ENCODE measurements at places on chromosomes 13 and 19. TPM values are rescaled to one million over a fixed set of nuclear protein-coding genes. Genes with fewer than 3 reads are reported as not detected.
A peak's percentile ranks its signal among the peaks of the same experiment; 100 is the strongest.

Gene CD22
- total RNA-seq: 264 TPM

Gene SIGLECL1
- total RNA-seq: not detected

Gene LSM14A
- total RNA-seq: 88.9 TPM

Gene PGLYRP1
- total RNA-seq: not detected

Gene ZSCAN4
- not detected for total RNA-seq

Gene ZIC2
- not detected for total RNA-seq

Gene ZNF491
- total RNA-seq: 4.6 TPM

Gene IFNL1
- total RNA-seq: not detected

Gene ZNF541
- total RNA-seq: 0.92 TPM

Gene TNNI3
- total RNA-seq: 0.66 TPM

Gene NLRP5
- not detected for total RNA-seq

Gene HIPK4
- not detected for total RNA-seq

Gene ELSPBP1
- total RNA-seq: not detected

Gene IGFL1
- not detected for total RNA-seq

Gene B3GNT8
- 1.2 TPM for total RNA-seq

Gene CASP14
- not detected for total RNA-seq

Gene EBI3
- total RNA-seq: 3.2 TPM

Gene SEMA6B
- total RNA-seq: 5.6 TPM

GRCh38 chr13:77583581-77583980, 48.1 kb downstream of the SCEL start:
- no peak for DNase-seq
- H3K27ac ChIP-seq: no peak overlapping the region
- H3K4me1 ChIP-seq: peaks cover 2% of the 10 kb centered on the region
- H3K36me3 ChIP-seq: no peaks in the 10 kb centered on the region
- no peak overlapping the region for H3K4me3 ChIP-seq

- no peak overlapping the region for H3K4me3 ChIP-seq
- no peak for DNase-seq
- no peaks in the 10 kb centered on the region for H3K4me1 ChIP-seq
- no peaks in the 10 kb centered on the region for H3K27me3 ChIP-seq
Observed at GRCh38 chr13:77760893-77761292, 63.4 kb downstream of the SLAIN1 start.

- H3K36me3 ChIP-seq: no peaks in the 10 kb centered on the region
- H3K4me1 ChIP-seq: no peaks in the 10 kb centered on the region
- H3K27me3 ChIP-seq: no peaks in the 10 kb centered on the region
- no peak for DNase-seq
Observed at GRCh38 chr13:28958441-28958840, 138.3 kb downstream of the MTUS2 start.

- peaks cover 5% of the 10 kb centered on the region for H3K4me1 ChIP-seq
- H3K36me3 ChIP-seq: no peaks in the 10 kb centered on the region
- no peak overlapping the region for H3K4me3 ChIP-seq
Observed at GRCh38 chr19:46427518-46428045, 1.2 kb downstream of the PNMA8C start.

- H3K4me3 ChIP-seq: no peak overlapping the region
- no peaks in the 10 kb centered on the region for H3K27me3 ChIP-seq
Observed at GRCh38 chr13:89061821-89062220, 1390.7 kb downstream of the SLITRK5 start.

DNA sequence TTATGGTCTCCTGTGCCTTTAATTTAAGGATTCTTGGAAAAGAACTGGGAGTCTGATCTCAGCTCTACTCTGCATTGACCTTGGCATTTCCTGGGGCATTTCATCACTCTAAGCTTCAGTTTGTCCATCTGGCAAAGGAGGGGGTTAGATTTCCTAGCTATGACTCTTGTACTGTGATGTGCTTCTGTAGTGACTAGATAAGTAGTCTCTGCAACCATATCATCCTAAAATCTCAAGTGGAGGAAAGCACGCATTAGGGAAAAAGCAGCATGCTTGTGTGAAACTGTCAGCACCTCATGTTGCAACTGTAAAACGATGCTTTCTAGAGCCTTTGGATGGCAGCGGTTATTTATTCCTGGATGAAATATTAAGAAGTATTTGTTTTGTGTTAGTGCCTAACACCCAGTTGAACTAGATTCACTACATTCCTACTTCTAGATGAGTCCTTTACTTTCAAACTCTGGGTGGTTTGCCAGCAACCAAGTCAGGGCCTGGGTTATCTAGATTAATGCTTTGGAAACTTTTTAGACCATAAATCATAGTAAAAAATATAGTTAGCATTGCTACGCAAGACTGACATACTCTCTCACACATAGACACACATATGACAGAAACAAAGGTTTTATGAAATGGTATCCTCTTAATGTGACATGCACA, 6.8 kb downstream of the WDFY2 start:
- DNase-seq: peak; percentile 50
- H3K36me3 ChIP-seq: no peaks in the 10 kb centered on the region
- no peak overlapping the region for H3K27ac ChIP-seq

DNA sequence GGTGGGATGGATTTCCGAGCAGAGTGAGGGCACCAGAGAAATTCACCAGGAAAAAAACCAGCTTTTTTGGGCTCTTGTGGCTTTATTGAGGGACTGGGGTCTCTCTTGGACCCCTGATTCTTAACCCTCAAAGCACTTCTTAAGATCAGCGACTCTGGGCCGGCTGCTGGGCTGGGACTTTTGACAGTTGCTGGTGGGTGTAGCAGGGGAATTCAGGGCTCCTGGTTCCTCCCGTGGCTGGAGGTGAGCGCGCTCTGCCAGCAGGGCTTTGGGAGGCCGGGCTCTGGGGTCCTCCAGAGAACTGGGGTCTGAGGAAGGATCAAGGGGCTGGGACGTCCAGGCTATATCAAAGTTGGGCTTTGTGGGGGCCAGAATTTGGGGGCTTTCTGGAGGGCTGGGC, 3.3 kb downstream of the CRB3 start:
- no peak overlapping the region for H3K4me3 ChIP-seq
- H3K27me3 ChIP-seq: no peaks in the 10 kb centered on the region
- no peaks in the 10 kb centered on the region for H3K36me3 ChIP-seq

DNA sequence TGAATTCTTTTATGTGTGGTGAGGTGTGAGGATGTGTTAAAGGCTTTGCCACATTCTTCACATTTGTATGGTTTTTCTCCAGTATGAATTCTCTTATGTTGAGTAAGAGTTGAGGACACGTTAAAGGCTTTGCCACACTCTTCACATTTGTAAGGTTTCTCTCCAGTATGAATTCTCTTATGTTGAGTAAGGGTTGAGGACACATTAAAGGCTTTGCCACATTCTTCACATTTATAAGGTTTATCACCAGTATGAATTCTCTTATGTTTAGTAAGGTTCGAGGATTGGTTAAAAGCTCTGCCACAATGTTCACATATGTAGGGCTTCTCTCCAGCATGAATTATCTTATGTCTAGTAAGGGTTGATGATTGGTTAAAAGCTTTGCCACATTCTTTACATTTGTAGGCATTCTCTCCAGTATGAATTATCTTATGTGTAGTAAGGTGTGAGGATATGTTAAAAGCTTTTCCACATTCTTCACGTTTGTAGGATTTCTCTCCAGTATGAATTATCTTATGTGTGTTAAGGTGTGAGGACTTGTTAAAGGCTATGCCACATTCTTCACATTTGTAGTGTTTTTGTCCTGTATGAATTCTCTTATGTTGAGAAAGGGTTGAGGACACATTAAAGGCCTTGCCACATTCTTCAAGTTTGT, 27.1 kb downstream of the ZNF724 start:
- H3K4me1 ChIP-seq: no peaks in the 10 kb centered on the region
- no peaks in the 10 kb centered on the region for H3K27me3 ChIP-seq
- no peak overlapping the region for H3K27ac ChIP-seq

- H3K27me3 ChIP-seq: no peaks in the 10 kb centered on the region
- no peaks in the 10 kb centered on the region for H3K4me1 ChIP-seq
- DNase-seq: no peak
- H3K27ac ChIP-seq: no peak overlapping the region
- no peaks in the 10 kb centered on the region for H3K36me3 ChIP-seq
Observed at GRCh38 chr13:95573221-95573620, 20.7 kb downstream of the CLDN10 start.

- DNase-seq: peak; percentile 60
- no peaks in the 10 kb centered on the region for H3K27me3 ChIP-seq
- H3K4me1 ChIP-seq: peaks cover 28% of the 10 kb centered on the region
- H3K36me3 ChIP-seq: no peaks in the 10 kb centered on the region
- H3K4me3 ChIP-seq: peak overlapping the region; percentile 85
Observed at GRCh38 chr13:110307767-110308655, 927 bp downstream of the COL4A2 start.

DNA sequence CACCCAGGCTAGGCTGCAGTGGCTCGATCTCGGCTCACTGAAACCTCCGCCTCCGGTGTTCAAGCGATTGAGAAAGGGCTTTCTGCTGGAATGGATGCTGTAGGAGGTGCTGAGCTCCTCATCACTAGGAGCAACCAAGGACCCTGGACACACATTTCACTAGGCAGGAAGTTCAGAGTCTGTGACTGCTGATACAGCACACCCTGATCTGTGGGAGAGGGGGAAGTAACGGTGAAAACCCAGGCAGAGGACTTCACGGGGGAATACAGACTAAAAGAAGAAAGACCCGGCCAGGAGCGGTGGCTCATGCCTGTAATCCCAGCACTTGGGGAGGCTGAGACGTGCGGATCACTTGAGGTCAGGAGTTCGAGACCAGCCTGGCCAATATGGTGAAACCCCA, 11.9 kb upstream of the NOTCH3 start:
- no peak overlapping the region for H3K27ac ChIP-seq
- H3K36me3 ChIP-seq: no peaks in the 10 kb centered on the region
- peaks cover 1% of the 10 kb centered on the region for H3K4me1 ChIP-seq
- H3K27me3 ChIP-seq: no peaks in the 10 kb centered on the region

DNA sequence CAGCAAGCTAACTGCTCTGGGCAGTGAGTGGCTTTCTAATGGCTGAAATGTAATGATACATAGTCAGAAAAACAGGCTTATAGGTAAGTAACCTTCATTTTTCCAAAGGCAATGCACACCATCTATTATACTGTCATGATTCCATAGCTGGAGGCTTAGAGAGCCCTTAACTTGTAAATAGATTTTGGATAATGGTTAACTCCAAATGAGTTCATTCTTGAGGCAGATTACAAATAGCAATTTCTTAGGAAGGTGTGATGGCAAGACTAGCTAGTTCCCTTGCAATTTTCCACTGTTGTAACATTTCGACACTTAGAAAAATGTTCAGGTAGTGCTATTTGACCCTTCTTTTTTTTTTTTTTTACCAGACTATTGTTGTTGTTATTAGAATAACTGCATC, 789.8 kb upstream of the PCDH9 start:
- no peaks in the 10 kb centered on the region for H3K36me3 ChIP-seq
- H3K27ac ChIP-seq: no peak overlapping the region
- no peak for DNase-seq
- no peaks in the 10 kb centered on the region for H3K27me3 ChIP-seq

All from ovary (tissue), 10 donors.